ENCODE measurements at places on chromosomes 5 and 9. TPM values are rescaled to one million over a fixed set of nuclear protein-coding genes. Genes with fewer than 3 reads are reported as not detected.

GRCh38 chr9:71891557-71892189 is 19.3 kb downstream of the ABHD17B start:
- H3K36me3 ChIP-seq: no peaks in the 10 kb centered on the region
- no peak for DNase-seq
- no peak overlapping the region for H3K4me3 ChIP-seq
- H3K27ac ChIP-seq: no peak overlapping the region
- H3K4me1 ChIP-seq: no peaks in the 10 kb centered on the region

- no peaks in the 10 kb centered on the region for H3K4me1 ChIP-seq
- H3K27me3 ChIP-seq: no peaks in the 10 kb centered on the region
- no peak overlapping the region for H3K4me3 ChIP-seq
- no peaks in the 10 kb centered on the region for H3K36me3 ChIP-seq
- no peak overlapping the region for H3K27ac ChIP-seq
These were observed 11.3 kb upstream of the CDH6 start for GRCh38 chr5:31182136-31182535.

- no peaks in the 10 kb centered on the region for H3K4me1 ChIP-seq
- H3K36me3 ChIP-seq: peaks cover 2% of the 10 kb centered on the region
- H3K27me3 ChIP-seq: peaks cover 52% of the 10 kb centered on the region
- no peak overlapping the region for H3K27ac ChIP-seq
These were observed 2.7 kb downstream of the CXCL14 start for GRCh38 chr5:135576075-135576599.

DNA sequence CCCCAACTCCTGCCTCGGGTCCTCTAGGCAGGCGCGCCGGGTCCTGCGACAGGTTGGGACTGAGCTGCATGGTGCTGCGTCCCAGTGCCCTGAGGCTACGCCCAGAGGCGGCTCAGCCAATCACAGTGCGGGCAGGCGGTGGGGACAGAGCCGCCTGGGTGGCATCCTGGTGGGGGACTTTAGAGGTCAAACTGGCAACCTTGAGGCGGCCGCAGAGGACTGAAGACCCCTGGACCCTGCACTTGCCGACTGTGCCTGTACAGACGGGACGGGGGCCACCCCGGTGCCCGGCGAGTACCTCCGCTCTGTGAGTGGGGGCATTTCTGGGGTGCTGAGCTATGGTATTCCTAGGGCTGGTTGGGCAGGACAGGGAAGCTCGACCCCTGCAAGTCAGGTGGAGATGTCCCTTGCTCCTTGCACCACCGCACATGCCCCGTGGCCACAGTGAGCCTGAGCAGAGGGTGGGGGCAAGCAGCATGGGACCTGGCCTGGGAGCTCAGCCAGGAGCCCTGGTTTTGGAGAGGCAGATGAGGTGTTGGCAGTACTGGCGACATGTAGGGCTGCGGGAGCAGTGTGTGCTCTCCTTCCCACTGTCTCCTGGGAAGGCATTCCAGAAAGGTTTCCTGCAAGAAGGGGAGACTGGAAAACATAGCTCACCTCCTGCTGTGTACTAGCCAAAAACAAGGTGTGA is 45.5 kb downstream of the CTSL start:
- no peak for DNase-seq
- no peak overlapping the region for H3K27ac ChIP-seq
- H3K27me3 ChIP-seq: peaks cover 17% of the 10 kb centered on the region
- H3K4me1 ChIP-seq: no peaks in the 10 kb centered on the region

DNA sequence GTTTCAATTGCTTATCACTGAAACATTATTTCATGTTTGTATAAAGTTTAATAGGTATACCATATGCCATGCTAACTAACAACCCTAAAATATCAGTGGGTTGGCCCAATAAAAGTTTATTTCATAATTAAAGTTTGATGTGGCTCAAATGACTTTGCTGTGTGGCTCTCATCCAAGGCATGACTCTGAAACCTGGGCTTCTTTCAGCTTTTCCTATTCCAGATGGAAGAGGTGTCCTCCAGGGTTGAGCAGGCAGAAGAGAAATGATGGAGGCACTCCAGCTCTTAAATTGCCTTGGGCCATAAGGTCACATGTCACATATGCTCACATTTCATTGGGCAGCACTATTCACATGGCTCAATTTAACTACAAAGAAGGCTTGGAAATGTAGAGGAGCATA is 101.9 kb downstream of the MACIR start:
- H3K4me3 ChIP-seq: no peak overlapping the region
- no peak for DNase-seq
- no peaks in the 10 kb centered on the region for H3K36me3 ChIP-seq
- H3K27ac ChIP-seq: no peak overlapping the region

GRCh38 chr5:64213531-64213930 is 47.9 kb downstream of the RNF180 start:
- H3K4me3 ChIP-seq: no peak overlapping the region
- no peak for DNase-seq
- no peaks in the 10 kb centered on the region for H3K4me1 ChIP-seq
- no peaks in the 10 kb centered on the region for H3K36me3 ChIP-seq
- no peak overlapping the region for H3K27ac ChIP-seq

DNA sequence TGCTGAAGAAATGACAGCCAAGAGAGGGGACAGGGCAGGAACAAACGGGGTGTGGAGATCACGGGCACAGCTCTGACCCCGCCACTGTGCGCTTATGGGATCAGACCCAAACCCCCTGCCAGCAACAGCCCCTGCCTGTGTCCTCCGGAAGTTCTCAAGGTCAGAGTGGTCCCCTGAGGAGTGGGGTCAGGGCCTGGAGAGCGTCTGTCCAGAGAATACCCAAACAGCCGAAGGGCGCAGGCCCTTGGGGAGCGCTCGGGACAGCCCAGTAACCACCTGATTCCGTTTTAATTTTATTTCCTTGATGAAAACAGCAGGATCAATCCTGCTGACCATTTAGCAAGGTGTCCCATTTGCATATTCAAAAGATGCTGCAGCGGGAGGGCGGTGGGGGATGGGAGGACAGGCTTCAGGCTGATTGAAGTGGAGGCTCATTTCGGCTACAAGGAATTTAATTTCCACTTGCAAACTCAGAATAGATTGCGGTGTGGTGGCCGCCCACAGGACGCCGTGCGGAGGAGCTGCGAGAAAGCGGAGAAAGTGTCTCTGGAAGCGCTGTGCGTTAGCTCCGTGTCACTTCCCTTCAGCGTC is 32.6 kb upstream of the TMEM250 start:
- DNase-seq: no peak
- peaks cover 19% of the 10 kb centered on the region for H3K27me3 ChIP-seq
- no peak overlapping the region for H3K27ac ChIP-seq

- no peak overlapping the region for H3K27ac ChIP-seq
- H3K36me3 ChIP-seq: no peaks in the 10 kb centered on the region
- no peaks in the 10 kb centered on the region for H3K4me1 ChIP-seq
- H3K27me3 ChIP-seq: no peaks in the 10 kb centered on the region
- no peak overlapping the region for H3K4me3 ChIP-seq
- DNase-seq: peak; percentile 50
These were observed 171.2 kb downstream of the CWC27 start for GRCh38 chr5:64939772-64940510.

DNA sequence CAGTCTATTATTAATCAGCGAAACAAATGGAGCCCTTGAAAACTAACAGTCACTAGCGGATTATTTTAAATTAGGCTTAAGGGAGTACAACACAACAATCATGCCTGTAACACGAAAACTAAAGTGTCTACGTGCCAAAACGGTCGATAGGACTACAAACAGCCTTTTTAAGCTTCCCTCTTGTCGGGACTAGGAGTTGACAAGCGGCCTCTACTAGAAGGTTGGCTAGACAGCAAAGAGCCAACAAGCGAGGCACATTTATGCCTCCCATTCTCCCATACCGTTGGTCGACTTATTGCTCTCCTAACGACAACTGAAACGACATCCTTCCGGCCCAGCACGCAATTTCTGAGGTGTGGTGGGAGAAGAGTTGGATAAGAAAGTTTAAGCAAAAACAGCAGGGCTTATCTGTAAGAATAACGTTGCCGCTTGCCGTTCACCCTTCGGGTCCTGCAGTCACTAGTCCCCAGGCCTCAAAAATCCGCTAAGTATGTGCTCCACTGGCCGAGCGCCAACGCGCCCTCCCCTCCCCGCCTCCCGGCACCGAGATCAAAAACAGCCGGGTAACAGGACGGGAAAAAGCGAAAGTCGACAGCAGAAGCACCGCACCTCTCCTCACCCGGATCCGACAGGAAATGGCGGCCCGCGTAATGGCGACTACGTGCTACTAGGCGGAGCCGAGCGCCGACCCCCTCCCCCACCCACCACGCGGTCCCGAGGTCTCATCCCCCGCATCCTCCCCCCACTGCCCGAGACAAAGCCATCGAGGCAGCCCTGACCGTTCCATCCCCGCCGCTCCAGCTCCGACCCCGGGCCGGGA is 813 bp downstream of the HNRNPK start:
- peaks cover 3% of the 10 kb centered on the region for H3K4me1 ChIP-seq
- DNase-seq: peak; percentile 85
- no peaks in the 10 kb centered on the region for H3K27me3 ChIP-seq

- peak; percentile 88 for DNase-seq
- peaks cover 8% of the 10 kb centered on the region for H3K36me3 ChIP-seq
- H3K27me3 ChIP-seq: no peaks in the 10 kb centered on the region
- H3K27ac ChIP-seq: peak overlapping the region; percentile 50
These were observed 90.3 kb downstream of the ZNF618 start for GRCh38 chr9:113966394-113966793.

Gene PCDHA13
- 0.72 TPM for polyA plus RNA-seq

GRCh38 chr9:132578367-132578932 is 4.0 kb upstream of the BARHL1 start:
- H3K27ac ChIP-seq: no peak overlapping the region
- no peaks in the 10 kb centered on the region for H3K36me3 ChIP-seq
- H3K4me1 ChIP-seq: peaks cover 4% of the 10 kb centered on the region
- H3K4me3 ChIP-seq: no peak overlapping the region

- no peak overlapping the region for H3K27ac ChIP-seq
- no peak overlapping the region for H3K4me3 ChIP-seq
- no peaks in the 10 kb centered on the region for H3K4me1 ChIP-seq
- no peak for DNase-seq
- H3K27me3 ChIP-seq: no peaks in the 10 kb centered on the region
- H3K36me3 ChIP-seq: peaks cover 2% of the 10 kb centered on the region
These were observed 362.3 kb upstream of the POU5F2 start for GRCh38 chr5:94103514-94104245.

Gene NEUROG1
- polyA plus RNA-seq: not detected

- H3K4me1 ChIP-seq: peaks cover 12% of the 10 kb centered on the region
- DNase-seq: no peak
- peak overlapping the region; percentile 65 for H3K4me3 ChIP-seq
- no peaks in the 10 kb centered on the region for H3K27me3 ChIP-seq
- peaks cover 2% of the 10 kb centered on the region for H3K36me3 ChIP-seq
These were observed 719 bp upstream of the ISCA1 start for GRCh38 chr9:86282979-86283535.

- no peaks in the 10 kb centered on the region for H3K36me3 ChIP-seq
- no peaks in the 10 kb centered on the region for H3K27me3 ChIP-seq
- H3K4me3 ChIP-seq: no peak overlapping the region
- peak overlapping the region; percentile 70 for H3K27ac ChIP-seq
- H3K4me1 ChIP-seq: peaks cover 22% of the 10 kb centered on the region
These were observed 51.5 kb upstream of the NKD2 start for GRCh38 chr5:956941-957747.

DNA sequence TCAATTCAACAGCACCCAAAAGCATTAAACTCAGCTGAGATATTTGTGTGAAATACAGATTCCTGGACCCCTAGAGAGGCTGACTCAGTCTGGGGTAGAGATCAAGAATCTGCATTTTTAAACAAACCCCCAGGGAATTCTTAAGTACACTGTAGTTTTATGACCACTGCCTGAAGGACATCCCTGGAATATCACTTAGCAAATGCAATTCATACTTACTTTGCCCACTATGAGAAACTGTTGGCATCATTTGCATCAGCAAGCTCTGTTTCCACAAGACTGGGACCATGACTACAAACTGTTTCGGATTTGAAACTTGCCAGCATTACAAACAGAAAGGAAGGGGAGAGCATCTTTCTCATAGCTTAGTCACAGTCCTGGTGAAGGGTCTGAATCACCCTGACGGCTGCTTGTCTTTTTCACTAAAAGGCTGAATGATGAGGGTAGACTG is 63.7 kb downstream of the MLLT3 start:
- no peaks in the 10 kb centered on the region for H3K27me3 ChIP-seq
- no peaks in the 10 kb centered on the region for H3K4me1 ChIP-seq
- no peaks in the 10 kb centered on the region for H3K36me3 ChIP-seq
- no peak overlapping the region for H3K27ac ChIP-seq
- no peak overlapping the region for H3K4me3 ChIP-seq
- no peak for DNase-seq

DNA sequence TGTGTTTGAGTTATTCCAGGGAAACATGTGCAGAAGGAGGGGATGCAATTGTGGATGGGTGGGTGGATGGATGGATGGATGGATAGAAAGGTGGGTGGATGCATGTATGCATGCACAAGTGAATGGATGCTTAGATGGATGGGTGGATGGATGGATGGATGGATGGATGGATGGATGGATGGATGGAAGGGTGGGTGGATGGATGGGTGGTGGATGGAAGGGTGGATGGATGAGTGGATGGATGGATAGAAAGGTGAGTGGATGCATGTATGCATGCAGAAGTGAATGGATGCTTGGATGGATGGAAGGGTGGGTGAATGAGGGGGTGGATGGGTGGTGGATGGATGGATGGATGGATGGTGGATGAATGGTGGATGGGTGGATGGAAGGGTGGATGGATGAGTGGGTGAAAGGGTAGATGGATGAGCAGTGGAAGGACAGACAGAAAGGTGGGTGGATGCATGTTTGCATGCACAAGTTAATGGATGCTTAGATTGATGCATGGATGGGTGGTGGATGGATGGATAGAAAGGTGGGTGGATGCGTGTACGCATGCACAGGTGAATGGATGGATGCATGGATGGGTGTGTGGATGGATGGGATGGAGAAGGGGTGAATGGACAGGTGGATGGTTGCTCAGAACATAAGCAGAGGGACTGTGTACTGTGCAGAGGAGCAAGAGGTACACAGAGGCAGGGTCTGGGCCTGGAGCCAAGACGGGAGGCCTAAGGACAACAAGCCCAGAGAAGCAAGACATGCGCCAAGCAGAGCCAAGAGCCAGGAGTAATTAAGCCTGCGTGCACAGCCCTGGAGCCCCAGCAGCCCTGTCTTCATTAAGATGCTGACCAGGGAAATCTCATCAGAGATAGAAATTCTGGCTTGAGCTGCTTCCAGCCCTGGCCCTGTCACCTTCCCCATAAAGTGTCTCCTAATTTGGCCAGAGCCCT is 84.6 kb upstream of the PPP1R26 start:
- no peaks in the 10 kb centered on the region for H3K27me3 ChIP-seq
- no peak for DNase-seq
- H3K4me1 ChIP-seq: no peaks in the 10 kb centered on the region
- no peaks in the 10 kb centered on the region for H3K36me3 ChIP-seq
- no peak overlapping the region for H3K27ac ChIP-seq

- no peak for DNase-seq
- no peak overlapping the region for H3K4me3 ChIP-seq
- no peaks in the 10 kb centered on the region for H3K36me3 ChIP-seq
These were observed 75.8 kb downstream of the KIAA1958 start for GRCh38 chr9:112562235-112562958.

DNA sequence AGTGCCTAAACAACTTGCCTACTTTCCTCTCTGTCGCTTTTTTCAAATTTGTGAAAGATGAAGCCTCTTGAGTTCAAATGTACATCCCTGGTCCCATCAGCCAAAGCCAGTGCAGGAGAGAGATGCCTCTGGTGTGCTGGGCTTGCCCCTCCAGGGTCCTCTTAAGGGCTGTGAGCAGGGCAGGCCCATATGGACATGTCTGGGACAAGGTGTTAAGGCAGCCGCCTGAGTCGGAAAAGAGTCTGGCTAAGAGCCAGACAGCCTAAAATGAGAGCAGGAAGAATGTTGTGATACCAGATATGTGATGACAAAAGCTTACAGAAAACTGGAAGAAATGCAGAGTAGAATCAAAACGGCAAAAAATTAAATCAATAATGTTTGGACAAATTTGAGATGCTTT is 72.5 kb downstream of the APTX start:
- H3K36me3 ChIP-seq: no peaks in the 10 kb centered on the region
- no peak overlapping the region for H3K4me3 ChIP-seq
- H3K27ac ChIP-seq: no peak overlapping the region
- no peaks in the 10 kb centered on the region for H3K4me1 ChIP-seq
- H3K27me3 ChIP-seq: no peaks in the 10 kb centered on the region

All from large intestine (tissue), 12 donors.